ENCODE measurements at places on chromosomes 4 and X. TPM values are rescaled to one million over a fixed set of nuclear protein-coding genes. Genes with fewer than 3 reads are reported as not detected.

Gene CTSO
- 9.5 TPM for total RNA-seq

Gene CD40LG
- 24.0 TPM for total RNA-seq

Gene MAGEB3
- total RNA-seq: not detected

Gene SRPX
- not detected for total RNA-seq

Gene CITED1
- total RNA-seq: 1.4 TPM

Gene TLR10
- 0.44 TPM for total RNA-seq

Gene ARHGEF6
- 87.8 TPM for total RNA-seq

Gene MYOZ2
- not detected for total RNA-seq

Gene SPANXC
- total RNA-seq: not detected

Gene CSAG1
- not detected for total RNA-seq

Gene DGKK
- not detected for total RNA-seq

Gene HSD17B13
- total RNA-seq: 0.52 TPM

Gene ZFP92
- 0.22 TPM for total RNA-seq

Gene GPC3
- total RNA-seq: 0.44 TPM

Gene WDR17
- total RNA-seq: 0.22 TPM

Gene ANK2
- not detected for total RNA-seq

Gene KIF4A
- total RNA-seq: 0.42 TPM

Measured in CD4-positive, CD25-positive, alpha-beta regulatory T cell (primary cell).